A549 treated with CORT108297 at 1 μM for 4 hours (cell line): ENCODE measurements at places on chromosomes 16 and 17. TPM values are rescaled to one million over a fixed set of nuclear protein-coding genes. Genes with fewer than 3 reads are reported as not detected.

HOXB5 gene
- total RNA-seq, result 1.5 to 2.9 TPM (median 2.6 TPM) in 5 replicates

CCL23 gene
- not detected in 5 replicates for total RNA-seq

SLC22A31 gene
- 1.1 to 1.8 TPM (median 1.5 TPM) in 5 replicates for total RNA-seq

MEIOC gene
- total RNA-seq, result 2.4 to 3.6 TPM (median 3.4 TPM) in 5 replicates

NPIPB13 gene
- 2.0 to 2.8 TPM (median 2.2 TPM) in 5 replicates for total RNA-seq

DNAAF8 gene
- total RNA-seq, result 1.0 to 1.8 TPM (median 1.2 TPM) in 5 replicates

KRTAP1-1 gene
- total RNA-seq, result not detected in 5 replicates

CA7 gene
- total RNA-seq, result 0.05 to 0.09 TPM (median 0.06 TPM) in 3 of 5 replicates, not detected in the others

CDK3 gene
- total RNA-seq, result 3.0 to 5.5 TPM (median 5.4 TPM) in 5 replicates

ZPBP2 gene
- not detected in 5 replicates for total RNA-seq

MMP2 gene
- 7.7 to 13.9 TPM (median 10.4 TPM) in 5 replicates for total RNA-seq

RAD51D gene
- 24.5 to 31.0 TPM (median 27.6 TPM) in 5 replicates for total RNA-seq

CES5A gene
- not detected in 5 replicates for total RNA-seq

SPECC1 gene
- total RNA-seq, result 44.3 to 60.0 TPM (median 47.2 TPM) in 5 replicates

BAIAP3 gene
- total RNA-seq, result 0.38 to 1.3 TPM (median 1.0 TPM) in 5 replicates

C17orf78 gene
- total RNA-seq, result not detected in 5 replicates

KIF2B gene
- total RNA-seq, result not detected in 5 replicates

SRCIN1 gene
- total RNA-seq, result 2.0 to 3.3 TPM (median 2.8 TPM) in 5 replicates

UMOD gene
- total RNA-seq, result not detected in 5 replicates

KRTAP3-1 gene
- 0.18 TPM in 1 of 5 replicates, not detected in the others for total RNA-seq

GCGR gene
- total RNA-seq, result 0.17 to 0.50 TPM (median 0.23 TPM) in 5 replicates

PLCG2 gene
- total RNA-seq, result 3.2 to 5.1 TPM (median 3.9 TPM) in 5 replicates

LRRC36 gene
- 0.09 to 0.23 TPM (median 0.09 TPM) in 3 of 5 replicates, not detected in the others for total RNA-seq

DUSP3 gene
- total RNA-seq, result 59.1 to 64.1 TPM (median 61.0 TPM) in 5 replicates

PRSS8 gene
- total RNA-seq, result 0.41 to 0.76 TPM (median 0.57 TPM) in 5 replicates

APOBR gene
- 0.05 to 0.07 TPM (median 0.06 TPM) in 5 replicates for total RNA-seq

KRT20 gene
- 0.18 to 0.28 TPM (median 0.26 TPM) in 5 replicates for total RNA-seq

NSRP1 gene
- total RNA-seq, result 25.1 to 40.2 TPM (median 27.4 TPM) in 5 replicates

CDH8 gene
- total RNA-seq, result 0.03 to 0.60 TPM (median 0.29 TPM) in 5 replicates

SLC2A4 gene
- 0.15 to 0.27 TPM (median 0.26 TPM) in 5 replicates for total RNA-seq

MPV17L gene
- total RNA-seq, result 3.9 to 4.6 TPM (median 4.3 TPM) in 5 replicates

PERCC1 gene
- total RNA-seq, result not detected in 5 replicates

KCNJ2 gene
- total RNA-seq, result 0.06 to 0.09 TPM (median 0.07 TPM) in 5 replicates

SULT1A4 gene
- total RNA-seq, result 28.3 to 39.9 TPM (median 33.3 TPM) in 5 replicates

FOXF1 gene
- total RNA-seq, result not detected in 5 replicates

COX4I1 gene
- 776 to 826 TPM (median 799 TPM) in 5 replicates for total RNA-seq

FUS gene
- 507 to 553 TPM (median 516 TPM) in 5 replicates for total RNA-seq

SLC16A5 gene
- 18.6 to 35.9 TPM (median 32.2 TPM) in 5 replicates for total RNA-seq
